NB4 (cell line): ENCODE measurements at places on chromosomes 2 and 18.

- DNase-seq = no peak
These were observed 117.9 kb downstream of the PPP1R1C start for GRCh38 chr2:182103526-182103925.

DNA sequence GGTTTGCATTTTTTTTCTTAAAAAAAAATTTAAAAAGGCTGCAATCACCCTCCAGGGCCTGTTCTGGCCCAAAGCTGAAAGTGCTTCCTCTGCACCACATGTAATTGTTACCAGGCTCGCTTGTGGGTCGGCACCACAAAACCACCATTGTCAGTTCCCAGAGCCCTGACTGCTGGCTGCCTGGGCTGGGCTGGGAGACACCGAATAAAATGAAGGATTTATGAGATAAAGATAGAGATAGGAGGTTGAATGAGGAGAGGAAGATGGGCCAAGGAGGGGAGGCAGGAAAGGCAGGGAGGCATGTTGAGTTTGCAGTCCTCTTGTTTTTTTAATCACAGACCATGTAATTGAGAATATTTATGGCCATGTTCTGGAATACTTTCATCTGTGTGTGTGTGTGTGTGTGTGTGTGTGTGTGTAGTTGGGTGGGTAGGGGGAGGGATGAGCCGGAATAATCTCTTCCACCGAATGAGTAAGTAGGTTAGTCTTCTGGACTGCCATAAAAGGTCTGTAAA is 14.7 kb downstream of the NRP2 start:
- no peak for DNase-seq

DNA sequence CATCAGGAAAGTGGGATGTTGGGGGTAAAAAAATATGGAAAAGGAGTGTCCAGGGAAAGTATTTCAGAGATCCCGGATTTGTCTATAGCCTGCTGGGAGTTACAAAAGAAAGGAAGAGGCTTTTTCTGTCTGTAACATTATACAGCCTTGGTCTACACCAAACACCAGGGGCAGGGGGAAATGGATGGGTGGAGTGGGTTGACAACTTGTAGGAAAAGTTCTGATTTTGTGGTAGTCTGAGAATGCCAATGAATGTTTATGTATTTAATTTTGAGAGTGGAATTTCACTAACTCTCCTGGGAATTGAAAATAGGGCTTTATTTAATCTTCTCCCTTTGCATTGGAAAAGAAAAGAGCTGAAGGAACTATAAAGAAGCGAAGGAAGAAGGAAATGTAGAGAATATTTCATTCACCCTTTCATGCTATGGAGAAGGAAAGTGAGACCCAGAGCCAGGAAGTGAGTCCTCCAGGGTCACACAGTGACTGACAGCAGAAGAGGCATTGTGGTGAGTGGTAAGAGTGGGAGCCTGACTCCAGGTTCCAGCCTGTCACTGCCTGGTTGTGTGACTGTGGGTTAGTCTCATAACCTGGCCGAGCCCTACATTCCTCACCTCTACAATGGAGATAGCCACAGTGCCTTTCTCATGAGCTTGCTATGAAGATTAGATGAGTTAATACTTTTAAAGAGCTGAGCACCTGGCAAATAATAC is 346.3 kb upstream of the TNP1 start:
- DNase-seq = no peak

DNA sequence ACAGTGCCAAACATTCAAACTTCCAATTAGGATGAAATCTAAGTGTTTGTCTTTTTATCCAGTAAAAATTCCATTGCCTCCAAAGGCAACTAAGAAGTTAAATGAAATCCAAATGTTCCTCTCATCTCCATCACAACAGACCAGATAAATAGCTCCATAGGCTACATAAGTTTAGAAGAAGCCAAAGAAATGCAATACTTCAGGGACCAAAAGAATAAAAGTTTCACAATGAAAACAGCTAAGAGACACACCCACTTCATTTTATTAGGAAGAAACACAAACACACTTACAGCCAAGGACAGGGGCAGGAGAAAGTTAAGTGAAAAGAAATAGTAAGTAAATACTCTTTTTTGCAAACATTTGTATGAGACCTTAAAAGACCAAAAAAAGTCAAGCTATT is 88.5 kb upstream of the CCDC150 start:
- DNase-seq = no peak

- peak; percentile 12 for DNase-seq
These were observed 2.3 kb upstream of the MAL start for GRCh38 chr2:95023222-95023597.

DNA sequence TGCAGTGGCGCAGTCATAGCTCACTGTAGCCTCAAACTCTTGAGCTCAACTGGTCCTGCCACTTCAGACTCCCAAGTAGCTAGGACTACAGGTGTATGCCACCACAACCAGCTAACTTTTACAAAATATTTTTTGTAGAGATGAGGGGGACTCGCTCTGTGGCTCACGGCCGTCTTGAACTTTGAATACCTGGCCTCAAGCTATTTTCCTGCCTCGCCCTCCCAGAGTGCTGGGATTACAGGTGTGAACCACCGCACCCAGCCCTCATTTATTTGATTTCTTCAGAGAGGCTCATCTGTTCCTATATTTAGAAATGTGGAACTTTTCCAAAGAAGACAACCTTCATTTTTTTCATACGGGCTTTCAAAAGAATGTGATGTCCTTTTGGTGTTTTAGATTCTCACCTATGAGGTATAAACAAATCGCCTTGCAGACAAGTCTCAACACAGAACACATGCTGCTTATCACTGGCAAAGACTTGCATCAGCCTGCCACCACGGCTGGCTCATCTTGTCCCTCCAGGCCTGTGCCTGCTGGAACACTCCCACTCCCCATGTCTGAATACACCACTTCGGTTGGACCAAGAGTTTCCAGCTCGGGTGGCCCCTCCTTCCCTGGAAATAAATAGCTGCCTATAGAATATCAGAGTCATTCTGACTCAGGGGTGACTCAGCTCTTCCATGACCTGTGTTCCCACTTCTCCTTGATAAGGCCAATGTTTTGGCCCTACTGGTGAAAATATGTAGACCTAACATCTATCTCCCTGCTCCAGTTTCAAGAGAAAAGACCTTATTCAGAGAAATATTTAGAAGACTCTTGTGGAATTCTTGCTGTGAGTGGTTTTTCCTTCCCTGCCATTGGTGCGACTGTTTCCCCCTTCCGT is 202.6 kb downstream of the TGIF1 start:
- DNase-seq = peak; percentile 95

DNA sequence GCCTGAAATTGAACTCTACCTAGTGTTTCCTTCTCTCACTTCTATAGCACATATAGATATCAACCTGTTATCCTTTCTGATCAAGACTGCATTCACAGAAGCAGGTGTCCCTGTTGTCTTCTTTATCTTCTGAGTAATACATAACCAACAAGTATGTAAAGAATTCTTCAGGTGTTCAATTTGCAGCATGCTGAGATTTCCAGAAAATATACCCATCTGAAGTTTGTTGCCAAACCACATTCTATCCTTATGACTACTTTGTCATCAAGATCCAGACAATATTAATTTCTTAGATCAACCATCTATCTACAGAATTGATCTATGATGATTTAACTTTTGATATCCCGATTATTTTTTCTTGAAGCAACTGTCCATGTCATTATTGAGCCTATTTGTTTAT is 69.5 kb downstream of the TGFA start:
- DNase-seq = no peak

- DNase-seq = no peak
These were observed 807.5 kb downstream of the MBD2 start for GRCh38 chr18:53417003-53417402.

DNA sequence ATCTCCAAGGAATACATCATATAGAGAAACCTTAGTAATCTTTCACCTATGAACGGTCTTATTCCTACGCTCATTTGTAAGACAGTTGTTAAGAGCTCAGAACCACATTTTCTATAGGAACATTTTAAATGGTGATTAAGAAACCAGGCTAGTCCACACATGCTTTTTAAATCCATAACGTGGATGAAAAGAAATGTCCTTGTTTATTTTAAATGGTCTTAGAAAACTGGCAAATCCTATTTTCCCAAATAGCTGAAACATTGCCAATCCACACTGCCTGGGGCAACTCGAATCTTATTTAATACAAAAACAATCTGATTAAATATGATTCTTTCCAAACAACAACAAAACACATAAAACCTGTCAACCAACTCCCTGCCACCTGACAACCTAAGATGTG is 23.7 kb downstream of the METTL8 start:
- no peak for DNase-seq

- DNase-seq = no peak
These were observed 38.1 kb downstream of the LDLRAD4 start for GRCh38 chr18:13256444-13257305.

GRCh38 chr2:36477315-36477714 is 120.7 kb downstream of the FEZ2 start:
- DNase-seq = peak; percentile 74

GRCh38 chr18:34659579-34660517 is 50.2 kb upstream of the DTNA start:
- DNase-seq = peak; percentile 74

- peak; percentile 58 for DNase-seq
These were observed 101.4 kb downstream of the WDPCP start for GRCh38 chr2:63486861-63487290.

DNA sequence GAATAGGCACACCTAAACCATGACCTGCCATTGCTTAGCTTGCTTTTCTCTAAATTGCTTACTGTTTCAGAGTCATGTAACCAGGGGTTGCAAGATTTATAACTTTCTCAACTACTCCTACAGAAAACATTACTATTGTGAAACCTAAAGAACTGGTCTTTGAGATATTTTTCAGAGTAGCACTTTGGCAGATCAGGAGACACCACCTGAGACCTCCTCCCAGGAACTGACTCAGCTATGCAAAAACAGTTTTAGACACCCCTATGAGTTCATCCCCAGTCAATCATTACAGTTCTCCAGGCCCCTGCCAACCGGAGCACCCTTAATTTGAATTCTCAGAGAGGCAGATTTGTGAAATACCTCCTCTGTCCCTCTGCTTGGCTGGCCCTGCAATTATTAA is 80.3 kb downstream of the MBOAT2 start:
- DNase-seq = no peak

DNA sequence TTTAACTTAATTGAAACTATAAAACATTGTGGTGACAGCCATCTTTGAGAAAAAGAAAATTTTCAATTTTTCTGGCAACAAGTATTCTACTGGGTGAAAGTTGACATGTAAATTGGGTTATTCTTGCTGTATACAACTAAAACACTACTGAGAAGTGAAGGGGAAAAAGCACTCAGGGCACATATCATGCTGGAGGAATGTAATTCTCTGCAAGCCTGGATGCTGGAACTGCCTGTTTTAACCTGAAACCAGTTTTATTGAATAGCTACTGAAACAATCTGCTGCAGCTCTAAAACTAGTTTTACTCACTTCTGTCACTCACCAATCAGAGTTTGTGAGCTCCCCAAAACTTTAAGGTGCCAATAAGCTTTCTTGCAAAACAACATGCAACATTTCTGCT is 1136.0 kb downstream of the LRP1B start:
- no peak for DNase-seq

DNA sequence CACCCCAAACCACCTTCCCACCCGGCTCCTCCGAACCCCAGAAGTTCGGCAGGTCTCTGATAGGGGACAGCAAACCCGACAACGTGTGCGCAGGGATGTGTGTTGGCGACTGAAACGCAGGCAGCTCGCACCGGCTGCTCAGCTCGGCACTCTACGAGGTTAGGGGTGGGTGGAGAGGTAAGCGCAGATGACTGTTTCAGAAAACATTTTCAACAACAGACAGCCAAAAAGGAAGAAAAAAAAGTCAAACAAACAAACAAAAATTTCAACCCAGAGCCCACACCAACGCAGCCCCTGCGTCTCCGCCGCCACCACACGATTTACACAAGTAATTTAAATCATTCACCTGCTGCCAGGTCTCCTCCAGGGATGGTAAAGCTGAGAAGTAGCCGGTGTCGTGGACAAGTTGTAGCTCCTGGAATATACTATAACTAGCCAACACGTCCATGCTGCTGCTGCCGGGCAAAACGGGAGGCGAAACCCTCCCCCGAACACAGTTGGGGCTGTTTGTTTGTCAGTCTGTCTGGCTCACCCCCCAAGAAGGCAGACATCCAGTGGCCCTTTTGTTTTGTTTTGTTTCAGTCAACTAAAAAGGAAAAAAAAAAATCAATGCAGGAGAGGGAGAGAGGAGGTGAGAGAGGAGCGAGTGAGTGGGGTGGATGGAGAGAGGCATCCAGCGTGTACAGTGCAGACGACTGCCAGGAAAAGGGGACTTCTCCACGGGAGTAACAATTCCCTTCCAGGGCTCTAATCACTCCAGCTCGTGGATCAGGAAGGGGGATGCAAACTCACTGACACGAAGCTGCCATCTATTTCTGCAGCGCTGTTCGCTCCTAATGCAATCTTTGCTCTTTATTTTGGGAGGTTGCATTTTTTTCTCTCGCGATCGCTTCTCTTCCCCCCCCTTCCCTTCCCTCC is at the start of gene KLF7:
Gene KLF7, minus strand, starts transcription at position 828 of the 918 bp plus-strand sequence. Its CDS starts 380 bp downstream, at position 448.
- DNase-seq = peak; percentile 50

DNA sequence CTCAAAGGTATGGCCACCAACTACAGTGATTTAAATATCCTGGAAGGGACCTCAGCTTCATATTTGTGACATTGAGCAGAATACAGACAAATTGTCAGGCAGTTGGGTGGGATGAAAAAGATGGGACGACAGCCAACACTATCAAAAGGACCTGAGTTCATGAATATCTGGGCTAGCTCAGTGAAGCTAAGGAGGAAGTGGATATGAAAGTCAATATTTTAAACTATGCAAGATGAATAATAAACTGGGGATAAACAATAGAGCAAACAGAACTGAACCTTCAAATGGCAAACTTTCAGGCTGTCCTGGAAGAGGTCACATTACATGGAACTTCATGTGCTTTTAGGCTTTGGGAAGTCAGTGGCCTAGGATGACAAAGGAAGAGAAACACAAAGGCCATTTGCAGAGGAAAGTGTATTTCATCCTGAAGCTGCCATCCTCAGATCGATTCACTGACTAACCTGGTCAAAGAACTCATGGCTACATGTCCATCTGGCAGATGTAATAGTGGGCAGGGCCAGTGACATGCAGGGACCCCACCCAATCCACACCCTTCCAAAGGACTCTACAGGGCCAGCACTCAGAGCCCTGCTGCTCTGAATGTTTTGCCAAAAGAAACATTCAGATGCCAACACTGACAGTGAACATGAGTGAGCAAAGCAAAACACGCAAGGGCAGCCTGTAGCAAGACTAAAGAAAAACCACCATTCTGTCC is 175.7 kb downstream of the ETAA1 start:
- no peak for DNase-seq

GRCh38 chr18:48904847-48905394 is 45.8 kb downstream of the SMAD7 start:
- no peak for DNase-seq

DNA sequence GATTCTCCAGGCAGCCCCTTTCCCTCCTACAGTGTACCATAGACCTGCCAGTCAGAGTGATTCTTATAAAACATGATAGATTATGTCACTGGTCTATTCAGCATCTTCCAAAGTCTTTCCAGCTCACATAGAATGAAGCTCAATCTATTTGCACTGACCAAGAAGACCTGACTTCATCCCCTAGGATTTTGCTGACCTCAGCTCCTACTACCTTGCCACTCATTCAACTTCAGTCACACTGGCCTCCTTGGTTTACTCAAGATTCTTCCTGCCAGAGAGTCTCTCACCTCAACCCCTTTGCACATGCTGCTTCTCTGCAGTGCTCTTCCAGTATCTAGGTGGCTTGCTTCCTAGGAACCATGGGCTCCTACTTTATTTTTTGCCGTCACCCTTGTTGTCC is 392.9 kb downstream of the PID1 start:
- DNase-seq = no peak

- DNase-seq = no peak
These were observed 111.8 kb downstream of the PRKCE start for GRCh38 chr2:45763255-45763654.

GRCh38 chr2:235360446-235360845 is 133.4 kb upstream of the AGAP1 start:
- no peak for DNase-seq
